ENCODE measurements at places on chromosomes 1 and 21. TPM values are rescaled to one million over a fixed set of nuclear protein-coding genes. Genes with fewer than 3 reads are reported as not detected.

SLC9C2 gene
- total RNA-seq: not detected

AK5 gene
- 97.3 TPM for total RNA-seq

SELENBP1 gene
- total RNA-seq: 18.7 TPM

SLC45A3 gene
- 8.8 TPM for total RNA-seq

CNIH3 gene
- 1.9 TPM for total RNA-seq

DNAJC8 gene
- 108 TPM for total RNA-seq

RPL22 gene
- total RNA-seq: 106 TPM

PLD5 gene
- total RNA-seq: not detected

CELA2B gene
- total RNA-seq: not detected

S100B gene
- not detected for total RNA-seq

YARS1 gene
- 161 TPM for total RNA-seq

NBPF10 gene
- total RNA-seq: 0.65 TPM

ACTL8 gene
- total RNA-seq: under 0.01 TPM

NES gene
- 154 TPM for total RNA-seq

VASH2 gene
- 0.30 TPM for total RNA-seq

MMP23B gene
- total RNA-seq: 0.61 TPM

FCRL5 gene
- total RNA-seq: not detected

KCNJ6 gene
- total RNA-seq: not detected

CR1L gene
- total RNA-seq: not detected

EXO1 gene
- total RNA-seq: 22.3 TPM

MPL gene
- not detected for total RNA-seq

PADI3 gene
- not detected for total RNA-seq

ZNF593OS gene
- not detected for total RNA-seq

CCDC185 gene
- total RNA-seq: not detected

UBASH3A gene
- not detected for total RNA-seq

MYOM3 gene
- 0.30 TPM for total RNA-seq

PFKFB2 gene
- total RNA-seq: 1.6 TPM

TENT5C gene
- total RNA-seq: 0.15 TPM

CD244 gene
- not detected for total RNA-seq

INPP5B gene
- total RNA-seq: 14.9 TPM

PRAMEF12 gene
- not detected for total RNA-seq

GSTM5 gene
- total RNA-seq: 0.76 TPM

Data from epithelial cell of umbilical artery (primary cell).